ENCODE measurements at places on chromosomes 1 and 21. TPM values are rescaled to one million over a fixed set of nuclear protein-coding genes. Genes with fewer than 3 reads are reported as not detected.

AMY1A gene
- total RNA-seq = not detected

IQCC gene
- 5.8 TPM for total RNA-seq

BMP8B gene
- 0.24 TPM for total RNA-seq

CHODL gene
- total RNA-seq = 1.6 TPM

BTBD19 gene
- total RNA-seq = 1.4 TPM

OPTC gene
- not detected for total RNA-seq

LIPI gene
- total RNA-seq = not detected

DNA sequence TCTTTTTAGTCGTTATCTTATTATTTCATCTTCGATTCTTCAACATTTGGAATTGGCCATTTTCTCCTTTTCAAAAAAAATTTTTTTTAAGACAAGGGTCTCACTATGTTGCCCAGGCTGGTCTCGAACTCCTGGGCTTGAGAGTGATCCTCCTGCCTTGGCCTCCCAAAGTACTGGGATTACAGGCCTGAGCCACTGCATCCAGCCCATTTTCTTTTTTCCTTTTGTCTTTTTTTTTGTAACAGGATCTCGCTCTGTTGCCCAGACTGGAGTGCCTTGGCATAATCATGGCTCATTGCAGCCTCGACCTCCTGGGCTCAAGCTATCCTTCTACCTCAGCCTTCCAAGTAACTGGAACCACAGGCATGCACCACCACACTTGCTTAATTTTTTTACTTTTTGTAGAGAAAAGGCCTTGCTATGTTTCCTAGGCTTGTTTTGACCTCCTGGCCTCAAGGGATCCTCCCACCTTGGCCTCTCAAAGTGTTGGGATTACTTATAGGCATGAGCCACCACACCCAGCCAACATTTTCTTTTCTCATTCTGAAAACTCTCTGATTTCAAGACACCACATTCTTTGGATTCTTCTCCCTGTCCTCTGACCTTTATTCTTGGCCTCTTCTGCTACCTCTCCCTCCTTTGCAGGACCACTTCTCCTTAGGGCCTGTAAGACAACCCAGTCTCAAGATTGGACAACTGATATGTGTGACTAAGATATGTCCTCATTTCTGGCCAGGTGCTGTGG lies 6.0 kb upstream of the MAP1LC3C start:
- no peaks in the 10 kb centered on the region for H3K27me3 ChIP-seq
- H3K4me1 ChIP-seq = peaks cover 4% of the 10 kb centered on the region
- no peak overlapping the region for H3K27ac ChIP-seq
- H3K4me3 ChIP-seq = no peak overlapping the region

DNA sequence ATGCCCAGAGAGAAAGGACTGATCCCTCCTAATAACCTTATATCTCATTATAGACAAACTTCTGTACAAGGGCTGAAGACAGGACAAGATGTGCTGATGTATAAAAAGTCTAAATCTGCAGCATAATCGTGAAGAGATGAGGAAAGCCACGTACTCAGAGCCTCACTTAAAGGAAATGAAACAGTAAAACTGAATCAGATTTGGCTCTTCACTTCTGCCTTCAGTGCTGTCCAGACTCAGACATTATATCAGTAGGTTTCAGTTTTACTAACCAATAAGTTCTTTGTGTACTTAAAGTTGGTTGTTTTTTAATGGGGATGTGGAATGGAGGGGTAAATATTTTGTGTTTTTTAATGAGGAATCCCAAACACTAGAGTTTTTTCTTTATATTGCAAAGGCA lies 45.3 kb upstream of the RGS1 start:
- no peaks in the 10 kb centered on the region for H3K4me1 ChIP-seq
- no peaks in the 10 kb centered on the region for H3K27me3 ChIP-seq
- H3K4me3 ChIP-seq = no peak overlapping the region
- no peak overlapping the region for H3K27ac ChIP-seq
- no peaks in the 10 kb centered on the region for H3K36me3 ChIP-seq

DNA sequence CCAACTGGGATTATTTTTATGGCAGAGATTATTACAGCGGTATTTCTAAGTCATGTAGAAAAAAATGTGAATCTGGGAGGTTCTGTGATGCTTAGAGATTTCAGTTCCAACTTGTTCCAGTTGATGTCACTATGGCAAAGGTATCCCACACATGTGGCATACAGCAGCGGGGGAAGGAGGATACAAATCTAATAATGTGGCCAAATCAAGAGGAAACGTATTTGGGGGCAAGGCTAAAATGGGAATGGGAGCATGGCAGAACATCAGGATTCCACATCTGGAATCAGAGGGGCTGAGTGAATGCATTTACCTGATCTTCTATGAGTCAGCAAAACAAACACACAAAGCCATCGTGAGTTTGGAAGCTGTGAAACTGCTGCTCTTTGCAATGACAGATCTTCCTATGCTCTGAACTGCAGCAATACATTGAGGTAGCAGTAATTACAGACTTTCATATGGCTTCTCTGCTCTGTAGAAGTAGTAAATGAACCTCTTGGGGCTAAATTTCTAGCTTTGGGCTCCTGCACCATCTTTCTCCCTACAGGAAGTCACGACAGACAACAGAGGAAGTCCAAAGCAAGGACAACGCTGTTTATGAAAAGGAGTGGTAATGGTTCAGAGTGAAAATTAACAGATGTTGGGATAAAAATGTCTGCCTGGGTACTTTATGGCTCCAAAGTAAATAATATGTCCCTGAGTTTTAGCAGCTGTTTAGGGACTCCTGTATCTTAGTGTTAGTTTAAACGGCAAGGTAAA lies 55.5 kb downstream of the GABPA start:
- no peak overlapping the region for H3K4me3 ChIP-seq
- no peaks in the 10 kb centered on the region for H3K27me3 ChIP-seq
- DNase-seq = peak; percentile 34
- no peak overlapping the region for H3K27ac ChIP-seq

DNA sequence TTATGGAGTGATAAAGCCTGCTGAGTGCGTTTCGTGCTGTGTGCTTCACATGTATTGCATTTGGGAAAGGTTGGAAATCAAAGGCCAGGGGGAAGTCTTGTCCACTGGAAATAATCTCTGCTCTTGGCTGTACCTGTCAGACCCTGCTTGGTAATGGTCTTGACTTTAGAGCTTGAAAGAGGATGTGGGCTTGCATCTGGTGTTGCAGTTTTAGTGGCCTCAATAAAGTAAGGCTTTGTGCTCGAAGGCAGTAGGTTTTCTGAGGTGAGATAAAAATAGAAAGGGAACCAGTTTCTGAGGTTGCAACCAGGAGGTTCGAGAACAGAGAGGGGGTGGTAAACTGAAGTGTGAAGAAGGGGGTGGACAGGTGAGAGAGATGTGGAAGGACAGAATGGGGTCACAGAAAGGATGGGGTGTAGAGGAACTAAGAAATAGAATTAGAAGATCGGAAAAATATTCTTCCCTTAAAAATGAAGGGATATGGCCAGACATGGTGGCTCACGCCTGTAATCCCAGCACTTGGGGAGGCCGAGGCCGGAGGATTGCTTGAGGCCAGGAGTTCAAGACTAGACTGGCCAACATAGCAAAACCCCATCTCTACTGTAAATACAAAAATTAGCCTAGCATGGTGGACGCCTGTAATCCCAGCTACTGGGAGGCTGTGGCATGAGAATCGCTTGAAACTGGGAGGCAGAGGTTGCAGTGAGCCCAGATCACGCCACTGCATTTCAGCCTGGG lies 1.5 kb downstream of the S100PBP start:
- H3K27ac ChIP-seq = peak overlapping the region; percentile 93
- DNase-seq = no peak
- H3K4me3 ChIP-seq = peak overlapping the region; percentile 86
- H3K27me3 ChIP-seq = no peaks in the 10 kb centered on the region
- H3K36me3 ChIP-seq = no peaks in the 10 kb centered on the region

DNA sequence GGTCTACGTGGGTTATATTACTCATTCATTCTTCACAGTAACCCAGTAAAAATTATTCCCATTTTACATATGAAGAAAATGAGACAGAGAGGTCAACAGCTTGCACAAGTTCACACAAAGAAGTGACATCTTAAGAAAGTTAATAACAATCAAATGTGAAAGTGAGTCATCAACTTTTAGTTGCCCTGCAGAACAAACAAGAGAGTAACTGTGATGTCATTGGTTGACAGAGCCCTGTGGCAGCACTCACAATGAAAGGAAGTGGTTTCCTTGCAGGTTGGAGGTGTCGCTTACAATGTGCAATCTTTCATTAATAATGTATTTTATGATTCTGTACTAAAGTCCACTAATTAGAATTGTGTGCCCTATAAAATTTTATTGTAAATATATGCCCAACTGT lies 369.6 kb downstream of the RYR2 start:
- no peak for DNase-seq
- H3K4me1 ChIP-seq = no peaks in the 10 kb centered on the region
- no peak overlapping the region for H3K27ac ChIP-seq
- H3K4me3 ChIP-seq = no peak overlapping the region
- no peaks in the 10 kb centered on the region for H3K36me3 ChIP-seq
- no peaks in the 10 kb centered on the region for H3K27me3 ChIP-seq

- peaks cover 10% of the 10 kb centered on the region for H3K4me1 ChIP-seq
- no peak overlapping the region for H3K4me3 ChIP-seq
- no peaks in the 10 kb centered on the region for H3K27me3 ChIP-seq
- H3K36me3 ChIP-seq = no peaks in the 10 kb centered on the region
Observed at GRCh38 chr1:185406006-185406690, 89.1 kb upstream of the IVNS1ABP start.

GRCh38 chr1:21319447-21320407 lies 29.5 kb upstream of the ECE1 start:
- no peak overlapping the region for H3K27ac ChIP-seq
- no peak for DNase-seq
- H3K36me3 ChIP-seq = no peaks in the 10 kb centered on the region
- no peak overlapping the region for H3K4me3 ChIP-seq
- peaks cover 62% of the 10 kb centered on the region for H3K4me1 ChIP-seq

- no peak overlapping the region for H3K27ac ChIP-seq
- H3K36me3 ChIP-seq = no peaks in the 10 kb centered on the region
- no peaks in the 10 kb centered on the region for H3K27me3 ChIP-seq
- no peak for DNase-seq
- H3K4me1 ChIP-seq = no peaks in the 10 kb centered on the region
Observed at GRCh38 chr1:78687914-78688313, 38.3 kb downstream of the IFI44 start.

DNA sequence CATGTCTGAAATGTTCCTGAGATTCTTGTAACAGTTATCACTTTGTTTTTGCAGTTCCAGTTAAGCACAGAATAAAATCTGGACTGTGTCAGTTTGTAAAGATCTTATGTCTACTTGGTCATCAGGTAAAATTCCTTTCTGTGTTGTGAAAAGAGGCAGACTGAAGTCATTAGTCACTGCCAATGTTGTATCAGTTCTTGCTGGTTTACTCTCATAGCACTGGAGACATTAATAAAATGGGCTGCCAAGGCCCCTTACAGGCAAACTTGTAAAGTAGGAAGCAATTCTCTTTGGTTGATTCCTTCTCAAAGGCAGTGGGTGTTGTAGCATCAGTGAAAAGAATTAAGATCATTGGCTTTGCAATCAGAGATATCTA lies 61.4 kb upstream of the ST6GALNAC3 start:
- H3K27ac ChIP-seq = no peak overlapping the region
- no peak overlapping the region for H3K4me3 ChIP-seq
- peaks cover 7% of the 10 kb centered on the region for H3K4me1 ChIP-seq
- no peaks in the 10 kb centered on the region for H3K36me3 ChIP-seq
- no peak for DNase-seq

DNA sequence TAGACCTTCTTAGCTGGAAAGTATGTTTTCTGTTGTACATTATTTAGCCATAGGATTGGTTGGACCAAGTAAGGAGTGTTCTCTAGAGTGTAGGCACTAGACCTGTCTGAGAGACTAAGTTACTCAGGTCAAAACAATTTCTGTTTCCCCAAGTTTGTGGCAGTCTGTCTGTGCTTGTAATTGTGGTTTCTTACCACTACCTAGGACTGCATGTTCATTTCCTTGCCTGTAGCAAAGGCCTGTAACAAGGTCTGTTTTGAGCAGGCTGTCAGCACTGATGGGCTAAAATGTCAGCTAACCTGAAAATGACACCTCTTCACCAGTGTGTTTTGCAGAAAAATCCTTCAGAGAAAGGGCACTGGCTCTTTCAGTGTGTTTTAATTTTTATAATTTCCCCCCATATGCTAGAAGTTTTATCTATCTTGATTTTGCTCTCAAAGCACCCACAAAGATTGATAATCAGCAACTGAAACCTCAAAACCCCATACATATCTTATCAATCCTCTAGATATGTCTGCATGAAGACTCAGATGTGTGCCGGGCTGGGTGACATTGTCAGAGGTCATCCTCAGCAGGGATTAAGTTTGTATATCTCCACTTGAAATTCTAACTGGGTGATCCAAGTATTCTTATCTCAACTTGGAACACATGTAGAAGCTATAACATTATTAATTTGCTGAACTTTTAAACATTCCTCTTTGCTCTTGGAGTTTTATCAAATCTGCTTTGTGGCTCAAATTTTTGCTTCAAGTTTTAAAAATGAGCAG lies 50.7 kb upstream of the ST6GALNAC3 start:
- H3K4me1 ChIP-seq = no peaks in the 10 kb centered on the region
- no peak overlapping the region for H3K27ac ChIP-seq
- no peaks in the 10 kb centered on the region for H3K36me3 ChIP-seq
- no peaks in the 10 kb centered on the region for H3K27me3 ChIP-seq
- DNase-seq = no peak
- no peak overlapping the region for H3K4me3 ChIP-seq
